ENCODE measurements at places on chromosomes 6 and 20. TPM values are rescaled to one million over a fixed set of nuclear protein-coding genes. Genes with fewer than 3 reads are reported as not detected.

DNA sequence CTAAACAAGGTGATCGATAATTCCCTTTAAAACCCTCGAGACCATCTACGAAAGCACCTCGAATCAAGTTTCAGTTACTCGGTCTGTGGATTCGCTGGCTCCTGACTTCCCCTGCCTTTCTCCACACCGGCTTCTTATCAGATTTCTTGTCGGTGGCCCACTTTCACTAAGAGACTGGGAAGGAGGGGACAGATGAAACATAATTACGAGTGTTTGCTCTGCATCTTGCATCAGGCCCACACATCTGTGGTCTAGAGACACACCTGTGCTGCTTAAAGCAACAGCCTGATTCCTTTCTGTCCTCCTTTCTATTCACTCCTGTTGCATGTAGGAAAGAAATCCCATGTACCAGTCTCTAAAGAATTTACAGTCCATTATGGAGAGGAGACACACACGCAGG is 37.7 kb downstream of the INSM1 start:
- H3K27ac ChIP-seq: peak overlapping the region; percentile 80
- peak overlapping the region; percentile 55 for H3K4me3 ChIP-seq
- H3K27me3 ChIP-seq: peaks cover 12% of the 10 kb centered on the region
- DNase-seq: no peak
- H3K4me1 ChIP-seq: peaks cover 72% of the 10 kb centered on the region
- no peaks in the 10 kb centered on the region for H3K36me3 ChIP-seq

DNA sequence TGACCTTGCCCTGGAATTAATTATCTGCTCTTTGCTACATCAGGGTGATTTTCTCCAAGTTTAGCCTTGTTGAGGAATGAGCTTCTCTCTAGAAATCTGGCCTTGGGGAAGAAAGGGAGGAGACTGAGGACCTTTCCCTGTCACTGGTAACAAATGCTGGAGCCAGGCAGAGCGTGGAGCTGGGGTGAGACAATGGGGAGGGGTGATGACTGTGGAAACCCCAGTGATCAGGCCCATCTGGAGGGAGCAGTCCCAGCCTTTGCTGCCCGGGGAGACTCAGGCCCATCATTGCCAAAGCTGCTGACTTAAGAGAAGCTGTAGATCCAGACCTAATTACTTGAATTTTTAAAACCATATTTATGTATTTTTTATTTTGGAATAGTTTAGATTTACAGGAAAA is 31.3 kb downstream of the BCAS4 start:
- DNase-seq: no peak
- no peak overlapping the region for H3K27ac ChIP-seq
- no peak overlapping the region for H3K4me3 ChIP-seq

DNA sequence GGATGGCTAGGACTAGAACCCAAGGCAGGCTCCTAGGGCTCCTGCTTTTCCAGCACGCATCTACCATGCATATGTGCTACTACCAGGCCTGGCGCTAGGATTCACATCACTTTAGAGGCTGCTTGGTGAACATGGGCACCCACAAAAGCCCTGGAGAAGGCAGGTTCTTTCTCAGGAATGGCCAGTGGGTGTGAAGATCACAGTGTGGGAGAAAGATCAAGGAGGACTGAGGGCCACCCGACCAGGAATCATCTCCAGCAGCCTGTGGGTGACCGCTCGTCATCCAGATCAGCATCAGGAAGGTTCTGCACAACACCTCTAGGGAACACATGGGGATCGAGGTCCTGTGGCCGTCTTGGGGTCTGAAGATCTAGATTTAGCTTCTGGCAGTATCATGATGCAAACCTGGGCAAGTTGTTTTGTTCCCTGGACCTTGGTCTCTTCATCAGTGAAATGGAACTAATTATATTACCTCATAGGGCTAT is 27.3 kb downstream of the SRSF3 start:
- H3K27ac ChIP-seq: no peak overlapping the region
- H3K27me3 ChIP-seq: peaks cover 7% of the 10 kb centered on the region
- H3K36me3 ChIP-seq: no peaks in the 10 kb centered on the region
- peak; percentile 4 for DNase-seq
- peaks cover 7% of the 10 kb centered on the region for H3K4me1 ChIP-seq

DNA sequence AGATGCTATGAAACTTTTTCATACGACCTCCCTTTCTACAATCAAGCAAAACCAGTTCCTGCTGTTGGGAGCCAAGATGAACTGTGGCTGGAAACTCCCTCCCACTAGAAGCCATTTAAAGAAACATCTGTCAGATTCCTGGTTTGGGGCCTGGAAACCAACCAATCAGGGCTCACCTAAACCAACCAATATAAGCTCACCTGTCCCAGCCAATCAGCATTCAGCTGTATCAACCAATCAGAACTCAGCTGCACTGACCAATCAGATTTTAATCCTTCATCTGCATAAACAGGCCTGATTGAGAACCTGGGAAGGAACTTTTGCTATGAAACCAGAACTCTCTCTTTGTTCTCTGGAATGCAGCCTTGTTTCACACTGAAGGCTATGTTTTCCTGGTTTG is 42.4 kb downstream of the SNX14 start:
- DNase-seq: no peak
- H3K27ac ChIP-seq: no peak overlapping the region
- H3K27me3 ChIP-seq: no peaks in the 10 kb centered on the region
- H3K4me3 ChIP-seq: no peak overlapping the region

GRCh38 chr6:69818223-69818930 is 21.6 kb upstream of the LMBRD1 start:
- H3K27me3 ChIP-seq: no peaks in the 10 kb centered on the region
- no peak overlapping the region for H3K4me3 ChIP-seq
- peaks cover 5% of the 10 kb centered on the region for H3K36me3 ChIP-seq
- no peak for DNase-seq

DNA sequence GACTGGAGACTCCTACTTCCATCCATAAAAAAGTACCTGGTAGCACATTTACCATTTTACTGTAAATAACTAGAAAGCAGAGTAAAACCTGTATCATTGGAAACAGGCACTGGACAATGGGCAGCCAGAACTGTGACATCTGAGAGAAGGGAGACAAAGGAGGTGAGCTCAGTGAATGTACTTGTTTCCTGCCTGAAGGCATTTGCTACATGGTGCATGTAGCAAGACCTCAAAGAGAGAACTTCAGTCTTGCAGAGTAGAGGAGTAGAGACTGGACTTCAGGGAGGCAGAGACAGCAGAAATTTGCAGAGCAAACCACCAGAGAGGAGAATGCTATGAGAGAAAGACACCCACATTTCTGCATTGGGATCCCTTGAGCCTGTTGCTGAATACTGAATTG is 171.0 kb upstream of the CCN2 start:
- peaks cover 2% of the 10 kb centered on the region for H3K27me3 ChIP-seq
- peak overlapping the region; percentile 56 for H3K27ac ChIP-seq
- DNase-seq: no peak
- H3K4me1 ChIP-seq: peaks cover 13% of the 10 kb centered on the region
- no peak overlapping the region for H3K4me3 ChIP-seq

DNA sequence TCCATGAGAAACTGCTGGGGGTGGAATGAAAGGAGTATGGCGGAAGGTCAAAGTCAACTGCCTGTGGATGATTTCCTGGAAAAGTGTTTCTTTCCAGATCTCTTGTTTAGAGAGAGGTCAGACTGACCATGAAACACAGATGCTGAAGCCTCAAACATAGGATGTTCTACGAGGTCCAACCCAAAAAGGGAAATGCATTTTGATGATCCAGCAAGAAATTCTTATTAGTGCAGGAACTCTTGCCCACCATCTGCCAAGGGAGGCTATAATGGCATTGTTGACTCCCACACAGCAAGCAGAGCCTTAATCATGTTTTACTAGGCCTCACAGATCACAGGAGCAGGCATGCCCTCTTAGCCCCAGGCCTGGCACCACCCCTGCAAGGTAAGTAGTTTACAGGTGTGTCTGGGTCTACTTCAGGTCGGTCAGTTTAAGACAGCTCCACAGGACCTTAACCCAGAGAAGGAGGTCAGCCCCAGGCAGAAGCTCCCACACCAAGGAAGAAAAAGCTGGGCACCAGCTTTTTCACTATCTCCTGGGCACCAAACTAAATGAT is 67.6 kb upstream of the CNKSR3 start:
- no peaks in the 10 kb centered on the region for H3K4me1 ChIP-seq
- peaks cover 7% of the 10 kb centered on the region for H3K36me3 ChIP-seq
- H3K27me3 ChIP-seq: no peaks in the 10 kb centered on the region
- no peak overlapping the region for H3K4me3 ChIP-seq

- H3K27me3 ChIP-seq: peaks cover 4% of the 10 kb centered on the region
- no peak overlapping the region for H3K4me3 ChIP-seq
- DNase-seq: no peak
- no peak overlapping the region for H3K27ac ChIP-seq
These were observed 57.0 kb downstream of the TULP4 start for GRCh38 chr6:158369241-158369640.

GRCh38 chr6:7050872-7051779 is 56.6 kb upstream of the RREB1 start:
- no peak overlapping the region for H3K27ac ChIP-seq
- peaks cover 10% of the 10 kb centered on the region for H3K4me1 ChIP-seq
- peaks cover 5% of the 10 kb centered on the region for H3K27me3 ChIP-seq
- peak; percentile 50 for DNase-seq
- H3K36me3 ChIP-seq: no peaks in the 10 kb centered on the region

GRCh38 chr6:159985296-159985945 is 16.5 kb downstream of the IGF2R start:
- no peak overlapping the region for H3K4me3 ChIP-seq
- no peaks in the 10 kb centered on the region for H3K36me3 ChIP-seq
- peaks cover 2% of the 10 kb centered on the region for H3K27me3 ChIP-seq
- peak overlapping the region; percentile 64 for H3K27ac ChIP-seq
- DNase-seq: no peak
- H3K4me1 ChIP-seq: peaks cover 31% of the 10 kb centered on the region

- peaks cover 3% of the 10 kb centered on the region for H3K27me3 ChIP-seq
- DNase-seq: no peak
- peaks cover 8% of the 10 kb centered on the region for H3K4me1 ChIP-seq
- no peaks in the 10 kb centered on the region for H3K36me3 ChIP-seq
- H3K27ac ChIP-seq: peak overlapping the region; percentile 89
These were observed 268.2 kb downstream of the SYNE1 start for GRCh38 chr6:152368751-152369624.

DNA sequence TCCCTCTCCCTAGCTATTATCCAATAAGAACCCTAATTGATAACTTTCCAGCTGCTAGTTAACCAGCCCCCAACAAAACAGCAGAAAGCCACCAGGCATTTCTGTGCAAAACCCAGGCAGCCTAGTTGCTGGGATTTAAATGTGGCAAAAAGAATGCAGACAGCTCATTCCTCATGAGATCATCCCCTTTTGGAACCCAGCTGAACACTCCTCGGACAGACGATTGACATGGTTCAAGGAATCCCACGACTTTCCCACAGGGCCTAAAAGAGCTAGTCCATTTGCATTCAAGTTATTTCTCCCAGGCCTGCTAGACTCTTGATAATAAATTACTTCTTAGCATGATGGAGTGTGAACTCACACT is 24.0 kb downstream of the JAG1 start:
- H3K4me1 ChIP-seq: peaks cover 29% of the 10 kb centered on the region
- H3K27ac ChIP-seq: no peak overlapping the region

- peak overlapping the region; percentile 54 for H3K27ac ChIP-seq
- H3K36me3 ChIP-seq: no peaks in the 10 kb centered on the region
- no peak for DNase-seq
- H3K27me3 ChIP-seq: peaks cover 10% of the 10 kb centered on the region
- no peak overlapping the region for H3K4me3 ChIP-seq
These were observed 36.7 kb downstream of the INSM1 start for GRCh38 chr20:20404633-20405032.

- DNase-seq: no peak
- H3K36me3 ChIP-seq: no peaks in the 10 kb centered on the region
- H3K27me3 ChIP-seq: no peaks in the 10 kb centered on the region
- H3K4me1 ChIP-seq: no peaks in the 10 kb centered on the region
- no peak overlapping the region for H3K27ac ChIP-seq
- no peak overlapping the region for H3K4me3 ChIP-seq
These were observed 49.4 kb upstream of the RREB1 start for GRCh38 chr6:7058250-7058923.

- H3K27ac ChIP-seq: no peak overlapping the region
- no peak for DNase-seq
- no peak overlapping the region for H3K4me3 ChIP-seq
- peaks cover 15% of the 10 kb centered on the region for H3K4me1 ChIP-seq
These were observed 539.4 kb upstream of the JARID2 start for GRCh38 chr6:14706378-14706929.

GRCh38 chr6:138559143-138559542 is 59.8 kb upstream of the NHSL1 start:
- H3K36me3 ChIP-seq: no peaks in the 10 kb centered on the region
- H3K27ac ChIP-seq: peak overlapping the region; percentile 76
- peaks cover 28% of the 10 kb centered on the region for H3K4me1 ChIP-seq
- H3K27me3 ChIP-seq: no peaks in the 10 kb centered on the region
- DNase-seq: peak; percentile 77

Gene IPCEF1
- 0.61 TPM for total RNA-seq

Gene PLN
- total RNA-seq: not detected

Gene TSHZ2
- 10.0 TPM for total RNA-seq

Gene CALHM4
- not detected for total RNA-seq

Gene SEC23B
- total RNA-seq: 52.3 TPM

Gene SH3BGRL2
- 47.2 TPM for total RNA-seq

Gene SLC22A1
- 2.2 TPM for total RNA-seq

Gene ZNF292
- 89.9 TPM for total RNA-seq

Measured in glutamatergic neuron (in vitro differentiated cells).